Stimulated activated CD4-positive, alpha-beta T cell treated with anti-CD3 and anti-CD28 coated beads, Interleukin-12 subunit alpha, Interleukin-12 subunit beta, amount 100 ng/mL, for 24 hours (primary cell): ENCODE measurements at places on chromosomes 3 and 15.

DNA sequence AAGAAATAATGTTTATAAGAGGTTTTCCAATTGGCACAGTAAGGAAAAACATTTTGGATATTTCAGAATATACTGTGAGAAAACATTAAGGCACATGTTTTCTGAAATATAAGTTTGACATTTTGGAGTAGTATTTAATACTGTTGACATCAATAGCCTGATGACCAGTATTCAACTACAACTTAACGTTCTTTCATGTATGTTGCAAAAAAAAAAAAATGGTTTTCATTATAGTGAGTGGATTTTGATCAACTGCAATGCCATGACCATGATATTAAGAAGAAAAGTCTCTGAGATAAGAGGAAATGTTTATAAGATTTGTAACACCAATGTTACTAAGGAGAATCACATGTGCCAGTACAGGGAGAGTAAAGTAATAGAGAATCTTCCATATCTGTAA is 252.8 kb upstream of the RORA start:
- no peak for DNase-seq

DNA sequence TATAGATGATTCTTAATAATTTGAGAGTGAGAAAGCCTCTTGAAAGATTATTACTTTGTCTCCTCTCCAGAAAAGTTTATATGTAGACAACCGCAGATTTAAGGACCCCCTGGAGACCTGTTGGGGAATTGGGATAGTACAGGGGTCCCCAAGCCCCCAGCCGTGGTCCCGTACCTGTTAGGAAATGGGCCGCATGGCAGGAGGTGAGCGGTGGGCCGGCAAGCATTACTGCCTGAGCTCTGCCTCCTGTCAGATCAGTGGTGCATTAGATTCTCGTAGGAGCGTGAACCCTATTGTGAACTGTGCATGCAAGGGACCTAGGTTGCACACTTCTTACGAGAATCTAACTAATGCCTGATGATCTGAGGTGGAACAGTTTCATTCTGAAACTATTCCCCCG is 78.3 kb downstream of the PFN2 start:
- no peak for DNase-seq

DNA sequence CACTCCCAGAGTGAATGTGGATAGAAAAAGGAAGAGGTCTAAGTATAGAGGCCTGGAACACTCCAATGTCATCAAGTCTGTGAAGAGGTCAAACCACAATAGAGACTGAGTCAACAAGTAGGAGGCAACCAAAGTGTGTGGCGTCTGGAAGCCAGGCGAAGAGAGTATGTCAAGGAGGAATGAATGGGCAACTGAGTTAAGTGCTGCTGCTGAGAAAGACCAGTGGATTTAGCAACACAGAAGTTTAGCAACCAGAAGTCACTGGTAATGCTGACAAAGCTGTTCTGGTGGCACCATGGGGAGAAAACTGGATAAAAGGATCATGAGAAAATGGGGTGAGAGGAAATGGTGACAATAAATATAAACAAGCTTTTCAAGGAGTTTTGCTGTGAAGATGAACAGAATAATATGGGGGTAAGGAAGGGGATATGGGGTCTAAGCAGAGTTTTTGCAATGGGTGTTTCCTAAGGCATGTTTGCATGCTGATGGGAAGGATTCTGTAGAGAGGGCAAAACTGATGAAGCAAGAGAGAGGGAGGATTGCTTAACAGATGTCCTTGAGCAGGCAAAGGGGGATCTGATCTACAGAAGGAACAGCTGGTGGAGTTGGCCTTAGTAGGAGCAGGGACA is 38.4 kb downstream of the PCOLCE2 start:
- no peak for DNase-seq

GRCh38 chr3:155423526-155424322 is 130.2 kb upstream of the STRIT1 start:
- DNase-seq = no peak

GRCh38 chr3:38653685-38654537 is 4.4 kb upstream of the SCN5A start:
- no peak for DNase-seq
